Mammary epithelial cell (primary cell): ENCODE measurements at places on chromosomes 2 and 18. TPM values are rescaled to one million over a fixed set of nuclear protein-coding genes. Genes with fewer than 3 reads are reported as not detected.

DNA sequence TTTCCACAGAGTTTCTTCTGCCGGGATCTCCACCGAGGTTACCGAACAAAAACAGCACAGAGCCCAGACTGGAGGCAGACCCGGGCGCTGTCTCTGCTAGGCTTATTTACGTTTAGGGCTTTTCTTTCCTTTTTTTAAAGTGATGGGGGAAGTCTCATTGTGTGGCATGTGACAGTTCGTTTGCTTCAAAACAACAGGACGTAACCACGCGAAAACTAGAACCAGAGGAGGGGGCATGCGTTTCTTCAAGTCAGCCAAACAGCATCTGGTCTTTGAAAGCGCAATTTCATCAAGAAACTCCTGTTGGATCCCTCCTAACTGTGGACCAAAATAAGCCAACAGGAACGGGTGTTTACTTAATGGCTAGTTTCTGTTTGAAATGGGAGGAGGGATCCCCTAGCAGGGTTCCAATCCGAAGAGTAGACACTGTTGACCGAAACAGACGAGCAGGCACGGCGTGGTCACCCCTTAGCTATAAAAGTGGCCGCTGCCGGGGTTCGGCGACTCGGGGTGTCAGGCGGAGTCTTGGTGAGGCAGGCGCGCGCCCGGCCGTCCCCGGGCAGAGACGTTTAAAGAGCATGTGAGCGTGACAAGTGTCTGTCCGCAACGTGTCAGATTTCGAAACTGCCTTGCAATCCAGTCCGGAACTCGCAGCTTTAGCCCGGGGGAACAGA, 997 bp upstream of the TGIF1 start:
- no peak for DNase-seq

DNA sequence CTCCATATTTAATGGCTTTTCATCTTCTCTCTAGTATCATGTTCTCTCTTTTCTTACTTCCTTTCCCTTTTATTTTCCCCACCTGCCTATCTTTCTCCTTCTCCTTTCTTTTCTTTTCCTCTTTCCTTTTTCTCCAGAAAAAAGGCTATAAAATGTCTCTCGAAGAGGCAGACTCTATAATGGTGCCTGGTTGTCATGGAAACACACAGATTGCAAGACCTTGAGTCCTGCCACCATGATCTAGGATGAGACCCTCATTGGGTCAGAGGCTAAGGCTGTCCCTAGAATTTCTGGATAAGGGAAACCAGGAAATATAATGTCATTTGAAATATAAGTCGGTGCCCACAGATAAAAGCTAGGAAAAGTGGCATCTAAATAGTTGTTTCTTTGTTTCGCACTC, 36.5 kb upstream of the LHCGR start:
- DNase-seq: no peak

- no peak for DNase-seq
These were observed 48.0 kb downstream of the LOXHD1 start for GRCh38 chr18:46609048-46609447.

GRCh38 chr18:43662657-43663056, 385.4 kb upstream of the SYT4 start:
- DNase-seq: peak; percentile 45

DNA sequence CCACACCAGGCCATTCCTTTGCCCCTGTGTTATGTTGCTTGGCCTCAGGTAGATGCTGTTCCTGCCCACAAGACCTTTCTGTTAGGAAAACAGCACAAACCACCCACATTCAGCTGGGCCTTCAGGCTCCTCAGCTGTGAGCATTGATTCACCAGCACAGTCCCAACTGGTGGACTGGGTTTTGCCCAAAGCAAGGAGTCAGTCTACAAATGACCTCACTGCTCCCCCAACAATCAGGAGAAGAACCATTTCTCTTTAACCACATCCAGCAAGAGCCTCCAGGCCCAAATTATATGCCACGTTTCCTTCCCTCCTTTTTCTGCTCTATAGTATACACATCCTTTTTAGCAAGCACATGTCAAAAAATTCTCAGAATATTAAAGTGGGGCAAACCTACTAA, 5.2 kb downstream of the TMEM163 start:
- DNase-seq: no peak

GRCh38 chr2:64417624-64418023, 36.3 kb upstream of the LGALSL start:
- DNase-seq: no peak

DNA sequence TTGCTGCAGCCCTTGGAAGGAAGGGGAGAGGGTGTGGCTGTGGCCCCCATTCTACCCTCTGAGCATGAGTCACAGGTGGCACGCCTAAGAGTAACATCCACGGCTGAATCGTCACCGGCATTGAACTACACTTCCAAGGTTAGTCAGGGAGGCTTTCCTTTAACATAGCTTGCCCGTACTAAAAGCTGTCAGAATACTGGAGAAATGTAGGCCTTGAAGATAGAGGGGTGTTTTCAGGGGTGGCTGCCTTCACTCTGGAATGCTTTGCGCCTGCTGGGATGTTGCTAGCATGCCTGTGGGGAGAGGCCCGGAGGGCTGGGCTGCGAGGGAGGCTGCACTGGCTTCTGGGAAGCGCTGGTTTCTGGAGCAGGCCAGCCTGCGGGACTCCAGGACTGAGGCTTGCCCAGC, 333.7 kb downstream of the AGAP1 start:
- DNase-seq: no peak

DNA sequence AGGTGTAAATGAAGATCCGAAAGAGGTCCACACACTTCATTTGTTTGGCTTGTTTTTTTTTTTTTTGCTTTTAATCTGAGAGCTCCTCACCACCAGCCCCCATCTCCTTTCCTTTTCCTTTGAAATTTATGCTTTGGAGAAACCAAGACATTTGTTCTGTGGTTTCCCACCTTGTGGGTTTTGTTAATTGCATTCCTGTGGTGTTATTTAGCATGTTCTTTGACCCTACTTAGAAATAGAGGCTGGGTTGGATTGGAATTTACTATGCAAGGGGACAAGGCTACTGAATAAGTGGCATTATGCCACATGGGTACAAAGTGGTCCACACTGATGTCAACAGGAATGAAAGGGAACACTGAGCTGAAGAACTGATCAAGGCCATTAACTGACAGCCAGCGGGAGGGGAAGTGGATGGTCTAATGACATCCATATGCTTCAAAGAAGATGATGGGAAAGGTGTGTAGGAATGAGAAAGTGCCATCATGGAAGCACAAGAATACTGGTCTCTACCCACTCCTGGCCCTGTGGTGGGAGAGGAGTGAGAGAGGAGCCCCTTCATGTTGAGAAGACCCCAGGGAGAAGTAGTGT, 8.9 kb downstream of the CCL20 start:
- DNase-seq: peak; percentile 46

Gene GPBAR1
- 0.83 TPM for total RNA-seq

Gene TMEM247
- total RNA-seq: not detected

Gene ANKRD62
- total RNA-seq: not detected
